ENCODE measurements at places on chromosomes 5 and 9. TPM values are rescaled to one million over a fixed set of nuclear protein-coding genes. Genes with fewer than 3 reads are reported as not detected.

DNA sequence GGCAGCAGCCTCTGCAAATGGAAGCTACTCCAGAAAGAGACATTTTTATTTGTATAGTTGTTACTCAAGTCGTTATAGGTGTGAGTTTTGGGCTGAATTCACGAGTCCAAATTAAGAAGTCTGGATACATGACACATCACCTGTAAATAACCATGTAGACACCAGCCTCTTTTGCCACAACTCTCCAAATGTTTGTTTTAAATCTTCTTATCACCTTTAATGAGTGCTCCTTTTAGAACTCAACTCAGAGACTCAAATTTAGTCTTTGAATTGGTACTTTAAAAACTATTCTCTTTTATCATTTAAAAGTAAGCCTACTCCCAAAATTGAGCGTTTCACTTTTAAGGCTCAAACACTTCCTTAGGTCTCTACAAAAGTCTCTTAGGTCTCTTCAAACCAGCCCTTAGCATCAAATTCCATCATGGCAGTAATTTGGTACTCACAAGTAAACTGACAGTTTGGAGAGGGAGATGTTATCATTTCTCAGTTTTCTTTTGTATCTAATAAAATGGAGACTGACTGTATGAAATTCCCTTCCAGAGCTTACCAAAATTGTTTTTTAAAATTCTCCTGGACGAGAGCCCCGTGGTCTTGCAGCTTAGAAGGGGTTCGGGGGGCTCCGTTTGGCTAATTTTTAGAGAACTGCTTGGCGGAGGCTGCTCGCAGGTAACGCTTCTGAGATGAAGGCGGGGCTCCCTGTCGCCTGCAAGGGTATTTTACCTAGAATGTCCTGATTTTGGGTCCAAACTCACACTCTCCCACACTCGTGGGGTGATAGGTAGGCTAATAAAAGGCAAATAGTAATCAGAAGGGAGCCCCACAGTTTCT is 194.6 kb downstream of the MEF2C start:
- no peak overlapping the region for H3K4me3 ChIP-seq
- H3K27me3 ChIP-seq = peaks cover 49% of the 10 kb centered on the region
- H3K27ac ChIP-seq = no peak overlapping the region
- no peak for DNase-seq
- no peaks in the 10 kb centered on the region for H3K36me3 ChIP-seq
- H3K4me1 ChIP-seq = peaks cover 9% of the 10 kb centered on the region

DNA sequence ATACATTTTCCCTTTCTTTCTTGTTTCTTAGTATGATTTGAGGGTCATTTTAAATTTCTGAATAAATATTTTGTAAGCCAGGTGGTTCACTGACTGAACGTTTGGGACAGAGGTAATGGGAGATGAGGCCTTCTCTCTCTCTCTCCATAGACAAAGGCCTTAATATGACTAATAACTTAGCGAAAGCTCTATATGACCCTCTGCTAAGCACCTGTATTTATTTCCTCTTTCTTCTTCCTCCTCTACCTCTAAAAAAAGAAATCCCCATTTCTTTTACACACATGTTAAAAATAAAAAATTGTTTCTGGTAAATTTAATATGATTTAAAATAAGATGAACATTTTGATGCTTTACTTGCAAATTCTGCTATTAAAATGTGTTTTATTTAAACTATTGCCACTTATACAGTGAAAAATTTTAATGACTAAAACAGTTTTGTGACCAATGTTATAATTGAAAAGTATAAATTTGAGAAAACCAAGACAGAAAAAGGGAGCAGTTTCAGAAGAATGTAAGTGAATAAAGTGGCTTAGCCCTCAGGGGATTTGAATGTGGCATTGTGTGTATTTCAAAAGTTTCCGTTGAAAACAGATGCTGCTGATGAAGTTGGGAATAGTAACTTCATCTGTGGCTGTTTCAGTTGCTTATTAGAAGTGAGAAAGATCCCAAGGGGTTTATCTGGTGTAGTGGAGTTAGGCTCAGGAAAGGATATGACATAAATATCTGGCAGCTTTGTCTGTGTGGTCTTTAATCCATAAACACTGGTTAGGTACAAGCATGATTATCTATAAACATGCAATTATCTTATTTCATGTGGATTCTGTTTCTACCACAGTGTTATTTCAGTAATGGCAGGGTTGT is 128.6 kb upstream of the GRHPR start:
- H3K36me3 ChIP-seq = no peaks in the 10 kb centered on the region
- H3K4me3 ChIP-seq = no peak overlapping the region
- H3K4me1 ChIP-seq = peaks cover 8% of the 10 kb centered on the region
- H3K27me3 ChIP-seq = no peaks in the 10 kb centered on the region

GRCh38 chr9:96020300-96020791 is 144.9 kb downstream of the ERCC6L2 start:
- no peak for DNase-seq
- peak overlapping the region; percentile 61 for H3K4me3 ChIP-seq
- H3K4me1 ChIP-seq = peaks cover 12% of the 10 kb centered on the region
- peaks cover 8% of the 10 kb centered on the region for H3K27me3 ChIP-seq
- no peaks in the 10 kb centered on the region for H3K36me3 ChIP-seq
- peak overlapping the region; percentile 56 for H3K27ac ChIP-seq

DNA sequence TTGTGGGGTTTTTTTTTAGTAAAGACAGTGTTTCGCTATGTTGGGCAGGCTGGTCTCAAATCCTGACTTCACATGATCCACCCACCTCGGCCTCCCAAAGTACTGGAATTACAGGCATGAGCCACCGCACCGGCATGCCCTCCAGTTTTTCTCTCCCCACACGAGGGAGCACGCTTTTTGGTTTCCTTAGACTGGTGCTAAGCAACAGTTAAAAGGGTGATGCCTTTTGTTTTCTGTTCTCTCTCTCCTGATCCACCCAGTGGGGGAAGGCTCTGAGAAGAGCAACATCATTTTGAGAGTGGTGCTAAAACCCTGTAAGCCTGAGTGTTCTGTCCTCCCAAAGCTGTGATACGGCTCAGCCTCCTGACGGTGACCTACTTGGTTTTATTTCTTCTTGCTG is 146.6 kb downstream of the MAN2A1 start:
- no peak for DNase-seq
- no peak overlapping the region for H3K4me3 ChIP-seq
- H3K4me1 ChIP-seq = no peaks in the 10 kb centered on the region
- no peak overlapping the region for H3K27ac ChIP-seq

DNA sequence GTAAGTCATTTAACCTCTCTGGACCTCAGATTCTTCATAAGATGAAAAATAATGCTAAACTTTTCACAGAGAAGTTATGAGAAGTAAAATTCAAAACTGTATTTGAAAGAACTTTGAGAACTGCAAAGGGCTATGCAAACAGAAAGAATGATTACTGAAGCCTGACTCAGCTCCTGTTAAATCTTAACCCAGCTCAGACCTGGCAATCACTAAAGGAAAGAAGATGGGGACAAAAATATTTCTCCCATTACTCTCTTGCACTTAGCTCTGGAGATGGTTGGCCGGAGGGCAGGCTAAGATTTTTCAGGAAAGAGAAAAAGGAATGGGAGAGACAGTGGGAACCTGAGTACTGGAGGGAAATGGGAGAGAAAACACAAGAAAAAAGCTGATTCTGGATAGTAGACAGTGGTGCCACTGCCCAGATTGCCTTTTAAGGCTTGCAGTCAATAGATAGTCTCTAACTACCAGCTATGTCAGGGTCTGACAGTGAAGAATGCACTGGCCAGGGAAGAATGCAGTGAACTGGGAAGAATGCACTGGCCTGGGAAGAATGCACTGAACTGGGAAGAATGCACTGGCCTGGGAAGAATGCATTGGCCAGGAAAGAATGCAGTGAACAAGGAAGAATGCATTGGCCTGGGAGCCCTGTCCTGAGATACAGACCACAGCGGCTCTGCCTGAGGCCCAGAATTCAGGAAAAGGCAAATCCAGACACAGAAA is 25.2 kb upstream of the CEMIP2 start:
- H3K36me3 ChIP-seq = no peaks in the 10 kb centered on the region
- no peaks in the 10 kb centered on the region for H3K27me3 ChIP-seq
- no peak for DNase-seq
- no peak overlapping the region for H3K27ac ChIP-seq
- no peaks in the 10 kb centered on the region for H3K4me1 ChIP-seq

DNA sequence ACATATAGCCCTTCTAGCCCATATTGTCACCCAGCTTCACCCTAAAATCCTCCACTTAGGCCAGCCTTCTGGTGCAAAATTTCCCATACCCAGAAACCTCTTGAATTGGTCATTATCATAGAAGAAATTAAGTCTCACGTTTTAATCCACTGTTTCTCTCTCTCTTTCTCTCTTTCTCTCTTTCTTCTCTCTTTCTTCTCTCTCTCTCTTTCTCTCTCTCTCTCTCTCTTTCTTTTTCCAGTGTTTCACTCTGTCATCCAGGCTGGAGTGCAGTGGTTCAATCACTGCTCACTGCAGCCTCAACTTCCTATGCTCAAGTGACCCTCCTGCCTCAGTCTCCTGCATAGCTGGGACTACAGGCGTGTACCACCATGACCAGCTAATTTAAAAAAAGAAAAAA is 363.4 kb downstream of the TMEM167A start:
- H3K27ac ChIP-seq = no peak overlapping the region
- H3K27me3 ChIP-seq = no peaks in the 10 kb centered on the region

GRCh38 chr5:172093965-172094364 is 87.5 kb upstream of the FBXW11 start:
- no peak overlapping the region for H3K4me3 ChIP-seq
- no peaks in the 10 kb centered on the region for H3K27me3 ChIP-seq
- H3K4me1 ChIP-seq = no peaks in the 10 kb centered on the region
- H3K36me3 ChIP-seq = no peaks in the 10 kb centered on the region

- DNase-seq = no peak
- H3K27ac ChIP-seq = no peak overlapping the region
- no peak overlapping the region for H3K4me3 ChIP-seq
- H3K27me3 ChIP-seq = no peaks in the 10 kb centered on the region
Observed at GRCh38 chr5:74736759-74737158, 30.2 kb downstream of the GFM2 start.

The AQP7 gene
- total RNA-seq = 2.3 TPM

The NTRK2 gene
- total RNA-seq = 2.4 TPM

The MATR3 gene
- 214 TPM for total RNA-seq
